GM04504 (cell line): ENCODE measurements at places on chromosomes 7 and 10.

DNA sequence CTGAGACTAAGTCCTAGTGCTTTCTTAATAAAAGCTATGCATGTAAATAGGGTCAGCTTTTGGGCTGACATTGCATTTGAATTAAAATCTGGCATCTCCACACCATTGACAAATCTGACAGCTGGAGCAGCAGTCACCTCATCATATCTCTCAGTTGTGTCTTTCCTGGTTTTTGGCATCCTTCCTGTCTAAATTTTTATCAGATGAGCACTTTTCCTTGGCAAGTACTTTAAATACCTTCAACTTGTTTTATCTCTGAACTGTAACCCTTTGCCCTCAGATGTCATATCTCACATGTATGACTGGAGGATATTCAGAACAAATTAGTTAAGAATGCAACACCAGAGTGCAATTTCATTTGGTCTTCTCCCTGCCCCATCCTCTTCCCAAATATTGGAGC lies 1066.2 kb downstream of the LRMDA start:
- DNase-seq: no peak

- no peak for DNase-seq
Measured at GRCh38 chr10:71085689-71086438, 126.5 kb upstream of the UNC5B start.

- DNase-seq: no peak
Measured at GRCh38 chr7:80708123-80708522, 69.7 kb downstream of the CD36 start.

- no peak for DNase-seq
Measured at GRCh38 chr10:108861181-108861754, 1062.0 kb downstream of the XPNPEP1 start.

DNA sequence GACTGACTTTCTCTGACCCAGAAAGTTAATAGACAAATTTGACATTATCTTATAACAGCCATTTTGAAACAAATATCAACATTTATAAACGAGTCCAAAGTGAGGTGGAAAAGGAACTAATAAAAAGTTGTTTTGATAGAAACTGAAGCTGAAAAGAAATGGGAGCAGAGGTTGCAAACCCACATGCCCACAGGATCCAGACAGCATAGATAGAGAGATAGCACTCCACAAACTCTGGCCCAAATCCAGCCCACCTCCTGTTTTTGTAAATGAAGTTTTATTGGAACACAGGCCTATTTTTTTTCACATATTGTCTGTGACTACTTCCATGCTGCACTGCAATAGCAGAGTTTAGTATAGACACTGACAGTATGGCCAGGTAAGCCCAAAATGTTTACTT lies 171.9 kb downstream of the PRKG1 start:
- no peak for DNase-seq

- DNase-seq: no peak
Measured at GRCh38 chr10:59748834-59749233, 4.4 kb downstream of the MRLN start.

DNA sequence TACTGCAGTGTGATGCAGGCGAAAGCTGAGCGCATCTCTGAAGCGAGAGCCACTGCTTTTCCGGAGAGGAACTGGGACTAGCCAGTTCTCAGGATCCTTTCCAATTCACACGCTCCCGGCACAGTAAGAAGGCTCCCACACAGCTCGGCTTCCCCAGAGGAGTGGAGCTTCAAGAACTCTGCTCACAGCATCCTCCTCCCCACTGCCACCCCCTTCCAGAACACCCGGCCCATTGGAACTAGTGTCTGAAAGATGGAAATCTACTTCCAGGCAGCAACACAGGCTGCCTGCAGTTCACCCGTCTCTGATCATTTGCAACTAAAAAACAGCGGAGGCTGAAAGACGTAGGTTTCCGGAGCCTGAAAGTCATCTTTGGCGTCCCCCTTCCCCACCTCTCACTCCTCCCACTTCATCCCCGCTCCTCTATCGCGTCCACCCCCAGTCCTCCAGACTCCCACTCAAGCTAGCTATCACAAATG lies at the start of gene DGKB:
DGKB (minus strand) TSS at position 163 of the 479 bp plus-strand sequence.
- DNase-seq: peak; percentile 53

DNA sequence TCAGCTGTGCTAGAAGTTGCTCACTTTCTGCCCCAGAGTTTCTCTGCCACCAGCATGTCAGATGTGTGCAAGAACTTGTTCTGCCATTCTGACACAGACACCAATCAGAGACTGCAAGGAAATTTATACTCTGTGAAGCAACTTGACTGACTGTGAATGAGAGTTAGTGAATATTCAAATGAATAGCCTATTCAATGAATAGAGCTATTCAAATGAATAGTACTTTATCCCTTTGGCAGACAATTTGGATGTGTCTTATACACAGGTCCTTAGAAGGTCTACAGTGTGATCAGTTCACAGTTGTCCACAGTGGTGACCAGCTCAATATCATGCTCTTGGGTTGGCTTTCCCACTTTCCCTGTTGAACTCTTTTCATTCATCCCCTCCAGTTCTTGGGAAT lies 138.1 kb downstream of the MACC1 start:
- no peak for DNase-seq
